Endothelial cell of coronary artery (primary cell): ENCODE measurements at places on chromosomes 7 and 10. TPM values are rescaled to one million over a fixed set of nuclear protein-coding genes. Genes with fewer than 3 reads are reported as not detected.

KLF14 gene
- not detected in 2 replicates for total RNA-seq

AKR1D1 gene
- not detected in 2 replicates for total RNA-seq

CHN2 gene
- under 0.01 and 0.56 TPM in 2 replicates for total RNA-seq

ASB10 gene
- total RNA-seq, result not detected in 2 replicates

PILRA gene
- 0.28 TPM in 1 of 2 replicates, not detected in the other for total RNA-seq

GDF2 gene
- total RNA-seq, result not detected in 2 replicates

SHTN1 gene
- 3.4 and 4.5 TPM in 2 replicates for total RNA-seq

RNF133 gene
- total RNA-seq, result 0.72 and 1.5 TPM in 2 replicates

LRRC18 gene
- total RNA-seq, result not detected in 2 replicates

CRHR2 gene
- total RNA-seq, result not detected in 2 replicates

TRIM73 gene
- 0.36 and 0.75 TPM in 2 replicates for total RNA-seq

NPY4R2 gene
- total RNA-seq, result not detected in 2 replicates
